Naive thymus-derived CD4-positive, alpha-beta T cell (primary cell): ENCODE measurements at places on chromosomes 7 and 10. TPM values are rescaled to one million over a fixed set of nuclear protein-coding genes. Genes with fewer than 3 reads are reported as not detected.

Gene CCL24
- total RNA-seq: not detected in 2 replicates

GRCh38 chr7:16318989-16319915, 102.1 kb downstream of the CRPPA start:
- no peaks in the 10 kb centered on the region for H3K36me3 ChIP-seq
- no peak for DNase-seq

GRCh38 chr10:88983206-88983605, 7.4 kb upstream of the FAS start:
- H3K27ac ChIP-seq: no peak overlapping the region
- no peak for DNase-seq
- no peaks in the 10 kb centered on the region for H3K27me3 ChIP-seq
- no peaks in the 10 kb centered on the region for H3K36me3 ChIP-seq

DNA sequence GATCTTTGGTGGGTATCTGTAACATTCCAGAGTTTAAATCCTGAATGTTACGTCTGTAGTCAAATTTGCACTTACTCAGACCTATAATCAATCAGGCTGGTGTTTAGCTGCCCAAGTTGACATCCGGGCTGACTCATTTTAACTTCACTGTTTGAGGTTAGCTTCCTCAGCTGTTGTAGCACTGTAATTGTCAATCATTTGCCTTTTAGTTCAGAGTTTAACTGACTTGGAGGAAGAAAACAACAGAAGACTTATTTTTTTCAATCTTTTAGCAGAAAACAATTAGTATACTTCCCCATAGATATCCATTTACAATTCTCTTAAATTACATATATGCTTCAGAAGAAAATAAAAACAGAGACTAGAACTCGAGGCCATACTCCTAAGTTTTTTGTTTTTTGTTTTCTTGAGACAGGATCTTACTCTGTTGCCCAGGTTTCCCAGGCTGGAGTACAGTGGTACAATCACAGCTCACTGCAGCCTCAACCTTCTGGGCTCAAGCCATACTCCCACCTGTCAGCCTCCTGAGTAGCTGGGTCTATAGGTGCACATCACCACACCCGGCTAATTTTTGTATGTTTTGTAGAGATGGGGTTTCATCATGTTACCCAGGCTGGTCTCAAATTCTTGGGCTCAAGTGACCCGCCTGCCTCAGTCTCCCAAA, 38.5 kb upstream of the LRRC17 start:
- H3K4me1 ChIP-seq: no peaks in the 10 kb centered on the region
- DNase-seq: no peak
- H3K4me3 ChIP-seq: no peak overlapping the region
- H3K27me3 ChIP-seq: no peaks in the 10 kb centered on the region

Gene CYP3A4
- not detected in 2 replicates for total RNA-seq

GRCh38 chr7:136551618-136552017, 316.8 kb upstream of the CHRM2 start:
- H3K36me3 ChIP-seq: no peaks in the 10 kb centered on the region
- H3K4me1 ChIP-seq: no peaks in the 10 kb centered on the region
- no peak for DNase-seq
- H3K4me3 ChIP-seq: no peak overlapping the region

DNA sequence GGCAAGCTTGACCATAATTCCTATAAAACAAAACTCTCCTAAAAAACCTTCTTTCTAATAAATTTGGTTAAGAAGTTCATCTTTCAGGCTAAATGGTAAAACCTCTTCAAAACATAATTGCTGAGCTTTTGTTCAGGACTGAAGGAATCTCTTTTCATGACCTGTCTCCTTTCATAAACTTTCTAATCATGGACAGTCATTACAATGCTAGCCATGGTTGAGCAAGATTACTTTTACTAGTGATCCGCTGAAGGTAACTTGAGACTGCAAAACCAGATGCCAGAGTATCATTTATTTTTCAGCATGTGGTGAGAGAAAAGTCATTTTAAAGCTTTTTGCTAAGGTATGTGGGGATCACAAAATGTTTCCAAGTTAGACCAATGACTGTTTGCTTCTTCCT, 186.4 kb upstream of the RHOBTB1 start:
- H3K27ac ChIP-seq: no peak overlapping the region
- H3K27me3 ChIP-seq: no peaks in the 10 kb centered on the region
- no peak overlapping the region for H3K4me3 ChIP-seq
- DNase-seq: no peak
- no peaks in the 10 kb centered on the region for H3K36me3 ChIP-seq
